Activated CD4-positive, alpha-beta T cell treated with anti-CD3 and anti-CD28 coated beads for 4 hours (primary cell): ENCODE measurements at places on chromosomes 11 and 22.

DNA sequence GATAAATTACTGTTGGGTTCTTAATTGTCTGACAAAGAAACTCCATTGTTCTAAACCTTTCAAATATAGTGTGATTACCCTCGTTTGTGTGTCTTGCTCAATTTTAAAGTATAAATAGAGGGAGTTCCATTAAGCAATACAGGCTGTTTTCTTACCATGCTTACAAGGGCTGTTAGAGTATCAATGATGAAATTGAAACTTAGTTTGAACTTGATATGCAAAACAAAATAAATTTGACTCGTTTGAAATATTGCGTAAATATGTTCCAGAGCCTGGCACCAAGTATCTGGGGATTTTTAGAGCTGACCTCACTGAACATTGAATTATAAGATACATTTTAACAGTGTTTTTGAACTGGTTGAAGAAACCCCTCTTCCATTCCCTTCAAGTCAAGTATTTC lies 31.7 kb downstream of the TEAD1 start:
- DNase-seq = no peak

- peak; percentile 30 for DNase-seq
Measured at GRCh38 chr11:11148104-11148509, 204.9 kb downstream of the CSNK2A3 start.

DNA sequence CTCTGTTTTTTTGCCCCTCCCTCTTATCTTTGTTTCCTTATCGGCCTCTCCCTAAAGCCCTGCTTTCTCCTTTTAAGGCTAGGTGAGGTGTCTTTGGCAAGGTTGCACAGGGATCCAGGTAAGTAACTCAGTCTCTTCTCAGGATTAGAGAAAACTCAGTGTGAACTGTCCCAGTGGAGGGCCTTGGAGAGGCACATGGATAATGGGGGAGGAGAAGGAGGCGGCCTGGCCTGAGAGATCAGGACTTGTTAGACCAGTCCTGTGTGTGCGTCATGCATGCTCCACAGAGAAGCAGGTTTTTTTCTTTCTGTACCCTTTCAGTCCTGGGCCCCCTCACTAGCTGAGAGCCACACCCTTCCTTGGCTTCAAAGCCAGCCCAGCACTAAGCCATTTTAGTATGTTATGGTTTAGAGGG lies 19.9 kb downstream of the CTNND1 start:
- no peak for DNase-seq

- no peak for DNase-seq
Measured at GRCh38 chr11:119592642-119593041, 136.4 kb downstream of the NECTIN1 start.

DNA sequence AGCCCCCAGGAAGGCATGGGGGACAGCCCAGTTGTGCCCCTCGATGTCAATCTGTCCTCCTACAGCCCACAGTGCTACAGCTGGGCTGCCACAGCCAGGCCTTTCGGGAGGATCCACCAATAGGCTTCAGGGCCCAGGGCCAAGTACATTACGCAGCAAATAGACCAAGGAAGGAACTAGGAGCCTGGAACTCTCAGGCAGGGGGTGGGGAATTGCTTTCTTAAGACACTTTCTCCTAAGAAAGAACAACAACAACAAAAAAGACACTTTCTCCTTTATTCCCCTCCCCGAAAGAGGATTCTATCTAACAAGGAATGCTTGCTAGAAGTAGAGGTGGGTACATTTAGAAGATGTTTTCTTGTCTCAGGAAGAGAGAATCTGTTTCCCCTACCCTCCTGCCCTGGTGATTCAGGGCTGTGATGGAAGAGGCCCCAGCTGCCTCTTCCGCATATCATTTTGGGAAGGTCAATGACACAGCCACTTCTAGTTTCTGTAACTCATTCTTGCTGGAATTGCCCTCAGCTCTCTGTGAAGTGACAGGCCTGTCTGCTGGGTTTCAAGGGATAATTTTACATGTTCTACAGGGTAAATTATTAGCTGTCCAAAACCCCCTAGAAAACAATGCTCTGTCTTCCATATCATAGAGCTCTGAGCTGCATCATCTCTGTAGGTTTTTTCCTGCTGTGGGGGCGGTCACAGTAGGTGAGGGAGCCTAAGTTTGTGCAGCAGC lies 6.0 kb upstream of the MALAT1 start:
- no peak for DNase-seq
